NCI-H2081 treated with DMSO at 0.1 percent for 48 hours (cell line): ENCODE measurements at places on chromosomes 4 and X.

DNA sequence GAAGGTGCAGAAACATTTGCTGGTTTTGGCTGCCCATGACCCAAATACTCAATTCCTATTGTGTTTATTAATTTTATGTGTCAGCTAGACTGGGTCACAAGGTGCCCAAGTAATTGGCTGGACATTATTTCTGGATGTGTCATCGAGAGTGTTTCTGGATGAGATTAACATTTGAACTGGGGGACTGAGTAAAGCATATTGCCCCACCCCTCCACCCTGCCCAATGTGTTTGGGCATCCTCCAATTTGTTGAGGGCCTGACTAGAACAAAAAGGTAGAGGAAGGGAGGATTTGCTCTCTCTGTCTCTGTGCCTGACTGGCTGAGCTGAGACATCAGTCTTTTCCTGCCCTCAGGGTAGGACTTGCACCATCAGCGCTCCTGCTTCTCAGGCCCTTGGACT, 29.7 kb upstream of the LCORL start:
- no peak for DNase-seq

GRCh38 chrX:110733166-110733565, 62.5 kb downstream of the CHRDL1 start:
- no peak for DNase-seq

- DNase-seq: no peak
Measured at GRCh38 chr4:139660568-139661043, 5.0 kb upstream of the MGST2 start.

- DNase-seq: no peak
Measured at GRCh38 chr4:6546681-6547447, 28.1 kb upstream of the MAN2B2 start.

GRCh38 chr4:35982318-35982717, 262.0 kb downstream of the ARAP2 start:
- no peak for DNase-seq

GRCh38 chr4:10201381-10202223, 85.0 kb upstream of the WDR1 start:
- no peak for DNase-seq

GRCh38 chr4:159169404-159170302, 66.8 kb downstream of the RAPGEF2 start:
- no peak for DNase-seq

- DNase-seq: no peak
Measured at GRCh38 chr4:106898621-106899230, 137.4 kb downstream of the DKK2 start.

- no peak for DNase-seq
Measured at GRCh38 chrX:38150993-38151392, 69.7 kb downstream of the SRPX start.

DNA sequence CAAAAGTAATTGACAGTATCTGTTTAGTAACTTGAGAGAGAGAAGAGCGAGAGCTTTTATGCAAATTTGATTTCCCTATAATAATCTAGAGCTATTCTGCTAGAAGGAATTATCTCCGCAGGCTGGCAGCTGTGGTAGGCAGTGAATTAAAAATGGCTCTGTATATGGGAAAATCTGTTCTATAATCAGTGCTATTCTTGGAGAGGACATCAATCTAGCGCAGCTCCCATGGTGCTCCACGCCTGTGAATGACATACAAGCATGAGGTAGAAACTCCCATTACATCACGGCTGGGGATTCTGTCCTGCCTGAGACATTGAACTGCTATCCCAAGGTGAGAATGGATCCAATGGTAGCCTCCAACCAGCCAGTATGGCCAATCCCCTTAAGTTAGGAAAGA, 179.0 kb downstream of the DHX15 start:
- DNase-seq: no peak

- no peak for DNase-seq
Measured at GRCh38 chr4:152808670-152809069, 28.9 kb downstream of the ARFIP1 start.

DNA sequence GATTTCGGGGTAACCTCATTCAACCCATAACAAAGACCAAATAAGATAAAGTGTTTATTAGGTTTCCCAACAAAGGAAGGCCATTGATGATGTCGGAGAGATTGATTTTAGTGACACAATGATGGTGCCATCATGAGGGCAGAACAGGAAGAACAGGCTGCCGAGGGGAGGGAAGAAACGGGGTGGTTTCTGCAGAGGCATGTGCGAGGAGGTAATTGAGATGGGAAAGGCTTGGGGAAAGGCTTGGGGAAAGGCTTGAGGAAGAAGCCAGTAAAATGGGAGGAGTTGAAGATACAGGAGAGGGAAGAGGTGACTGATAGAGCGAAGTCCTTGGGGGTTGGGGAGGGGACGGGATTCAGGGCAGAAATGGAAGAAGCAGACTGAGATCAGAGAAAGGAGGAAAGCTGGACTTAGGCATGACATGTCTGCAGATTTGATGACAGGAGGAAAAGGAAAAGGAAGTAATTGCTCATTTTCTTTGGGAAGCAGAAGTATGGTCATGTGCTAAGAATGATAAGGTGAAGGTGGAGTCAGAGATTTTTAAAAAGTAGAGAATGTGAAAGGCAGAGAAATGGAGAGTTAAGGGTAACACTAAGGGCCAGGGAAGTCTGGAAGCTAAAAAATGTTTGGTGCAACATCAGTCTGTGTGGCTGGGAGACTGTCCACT, 6.0 kb downstream of the HPSE start:
- DNase-seq: no peak

DNA sequence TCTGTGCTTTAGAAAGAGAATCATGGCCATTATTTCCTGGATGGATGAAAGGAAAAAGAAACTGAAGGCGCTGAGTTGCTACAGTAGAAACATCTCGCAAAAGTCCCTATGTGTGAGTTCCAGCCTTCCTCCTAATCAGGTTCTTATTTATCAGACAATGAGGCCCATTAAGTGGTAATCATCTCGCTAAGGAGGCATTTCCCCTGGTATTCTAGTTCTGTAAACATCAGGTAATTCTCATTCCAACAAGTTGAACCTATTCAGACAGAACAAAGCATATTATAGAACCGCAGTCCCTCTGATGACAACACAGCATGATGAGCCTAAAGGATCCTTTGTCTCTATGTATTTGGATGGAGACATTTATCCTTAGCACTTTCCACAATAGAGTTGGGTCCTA, 205.7 kb upstream of the MAOA start:
- no peak for DNase-seq

- DNase-seq: no peak
Measured at GRCh38 chr4:106266201-106266600, 49.8 kb downstream of the TBCK start.

GRCh38 chr4:175988511-175988910, 77.1 kb upstream of the WDR17 start:
- DNase-seq: no peak
